HCT116 (cell line): ENCODE measurements at places on chromosomes 2 and 18. TPM values are rescaled to one million over a fixed set of nuclear protein-coding genes. Genes with fewer than 3 reads are reported as not detected.

DNA sequence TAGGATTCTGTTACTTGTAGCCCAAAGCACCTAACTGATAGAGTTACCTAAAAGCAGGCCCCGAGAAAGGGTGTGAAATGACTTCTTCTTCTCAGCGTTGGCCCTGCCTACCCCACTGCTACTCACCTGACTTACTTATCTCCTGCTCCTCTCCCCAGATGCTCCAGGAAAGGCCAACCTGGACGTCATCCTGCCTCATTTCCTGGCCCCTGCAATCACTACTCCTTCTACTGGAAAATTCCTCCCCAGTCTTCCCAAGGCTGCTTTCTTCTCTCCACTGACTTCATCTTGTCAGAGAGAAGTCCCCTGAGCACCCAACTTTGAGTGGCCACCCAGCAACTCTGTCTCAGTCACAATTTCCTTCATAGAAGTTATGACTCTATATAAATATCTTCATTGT lies 63.4 kb upstream of the KLF7 start:
- H3K27ac ChIP-seq = no peak overlapping the region
- H3K4me1 ChIP-seq = no peaks in the 10 kb centered on the region
- no peak overlapping the region for H3K4me3 ChIP-seq
- no peaks in the 10 kb centered on the region for H3K27me3 ChIP-seq
- DNase-seq = no peak
- no peaks in the 10 kb centered on the region for H3K36me3 ChIP-seq

Gene EPG5
- 12.9 TPM for total RNA-seq

DNA sequence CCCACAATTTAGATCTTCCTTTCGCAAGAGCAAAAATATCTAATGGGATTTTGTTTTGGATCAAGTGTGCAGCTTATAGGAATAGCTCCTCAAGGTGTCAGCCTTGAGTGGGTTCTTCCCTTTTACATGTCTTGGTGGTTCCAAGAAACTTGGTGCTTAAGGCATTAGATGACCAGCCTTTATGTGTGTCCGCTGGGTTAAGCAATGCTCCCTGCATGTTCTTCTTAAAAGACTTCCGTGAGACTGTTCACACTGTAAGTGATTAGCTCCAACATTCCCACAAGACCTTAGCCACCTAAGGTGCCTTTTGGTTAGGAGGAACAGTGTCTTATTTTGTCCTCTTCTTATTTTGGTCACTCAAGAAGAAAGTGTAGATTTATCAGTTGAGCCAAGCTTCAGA lies 44.3 kb upstream of the GPR39 start:
- H3K27ac ChIP-seq = no peak overlapping the region
- H3K36me3 ChIP-seq = no peaks in the 10 kb centered on the region
- no peak overlapping the region for H3K4me3 ChIP-seq
- H3K4me1 ChIP-seq = no peaks in the 10 kb centered on the region

- H3K27ac ChIP-seq = no peak overlapping the region
- H3K27me3 ChIP-seq = no peaks in the 10 kb centered on the region
- peaks cover 15% of the 10 kb centered on the region for H3K4me1 ChIP-seq
- no peaks in the 10 kb centered on the region for H3K36me3 ChIP-seq
- DNase-seq = no peak
- H3K4me3 ChIP-seq = no peak overlapping the region
These were observed 19.9 kb downstream of the HS1BP3 start for GRCh38 chr2:20630967-20631366.

DNA sequence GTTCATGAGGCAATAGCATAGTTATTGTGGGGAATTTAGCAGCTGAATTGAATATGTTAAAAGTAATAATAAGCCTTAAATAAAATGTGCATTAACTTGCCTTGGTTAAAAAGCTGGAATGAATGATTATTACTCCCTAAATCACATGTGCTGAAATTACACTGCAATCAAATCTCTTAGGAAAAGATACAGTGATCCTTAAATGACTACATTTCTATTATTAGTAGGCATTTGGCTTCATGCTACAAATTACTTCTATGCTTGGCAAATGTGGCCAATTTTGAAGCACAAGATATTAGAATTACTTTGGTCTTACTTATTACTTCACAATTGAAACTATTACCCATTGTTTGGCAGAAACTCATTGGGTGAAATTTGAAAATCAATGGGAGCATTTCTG lies 5.4 kb downstream of the RND3 start:
- H3K27ac ChIP-seq = no peak overlapping the region
- no peak overlapping the region for H3K4me3 ChIP-seq
- peaks cover 85% of the 10 kb centered on the region for H3K4me1 ChIP-seq
- no peaks in the 10 kb centered on the region for H3K27me3 ChIP-seq

DNA sequence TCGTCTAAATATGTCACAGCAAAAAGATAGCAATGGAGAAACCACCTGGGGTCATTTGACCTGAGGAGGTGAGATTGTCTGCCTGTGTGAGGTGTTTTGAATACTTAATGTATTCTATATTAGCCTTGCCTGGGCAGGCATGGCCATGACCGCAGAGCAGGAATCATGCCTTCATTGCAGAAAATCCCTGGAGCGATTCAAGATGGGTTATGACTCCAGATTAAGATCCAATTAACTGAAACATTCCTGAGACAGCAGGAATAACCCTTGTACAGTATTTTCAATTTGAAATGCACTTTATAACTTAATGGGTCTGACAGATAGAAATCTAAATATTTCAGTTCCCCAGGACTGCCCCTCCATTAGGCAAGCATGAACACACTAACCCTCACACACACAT lies 227.3 kb upstream of the RAB6C start:
- peaks cover 46% of the 10 kb centered on the region; the same call in 1 of the 2 replicates for H3K27me3 ChIP-seq
- DNase-seq = no peak
- no peak overlapping the region for H3K4me3 ChIP-seq

DNA sequence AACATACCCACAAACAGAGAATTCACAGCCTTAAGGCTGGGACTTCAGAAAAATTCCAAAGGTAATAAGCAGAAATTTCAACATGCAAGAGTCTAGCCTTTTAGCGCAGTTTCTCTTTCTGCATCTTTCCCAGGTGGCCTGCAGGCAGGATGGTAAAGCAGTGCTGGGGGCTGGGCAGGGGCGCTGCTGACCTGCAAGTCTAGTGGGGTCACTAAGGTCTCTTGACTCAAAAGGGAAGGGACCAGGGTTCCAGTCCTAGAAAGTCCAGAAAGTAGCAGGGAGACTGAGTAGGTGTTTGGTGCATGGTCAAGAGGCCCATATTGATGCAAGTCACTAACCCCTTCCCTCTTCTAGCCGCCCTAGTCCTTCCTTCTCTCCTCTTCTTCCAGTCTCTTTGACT lies 169.2 kb downstream of the TGIF1 start:
- H3K27me3 ChIP-seq = no peaks in the 10 kb centered on the region
- DNase-seq = no peak
- no peak overlapping the region for H3K4me3 ChIP-seq
- H3K4me1 ChIP-seq = peaks cover 81% of the 10 kb centered on the region
- H3K36me3 ChIP-seq = no peaks in the 10 kb centered on the region
- peak overlapping the region; percentile 100 for H3K27ac ChIP-seq

GRCh38 chr2:206316141-206316540 lies 41.7 kb downstream of the ZDBF2 start:
- H3K27me3 ChIP-seq = no peaks in the 10 kb centered on the region
- H3K4me1 ChIP-seq = no peaks in the 10 kb centered on the region
- no peaks in the 10 kb centered on the region for H3K36me3 ChIP-seq
- no peak overlapping the region for H3K4me3 ChIP-seq
- DNase-seq = no peak
- H3K27ac ChIP-seq = no peak overlapping the region

GRCh38 chr2:71120195-71120594 lies 9.8 kb downstream of the MCEE start:
- H3K36me3 ChIP-seq = no peaks in the 10 kb centered on the region
- no peak for DNase-seq
- H3K4me1 ChIP-seq = no peaks in the 10 kb centered on the region
- H3K4me3 ChIP-seq = no peak overlapping the region

DNA sequence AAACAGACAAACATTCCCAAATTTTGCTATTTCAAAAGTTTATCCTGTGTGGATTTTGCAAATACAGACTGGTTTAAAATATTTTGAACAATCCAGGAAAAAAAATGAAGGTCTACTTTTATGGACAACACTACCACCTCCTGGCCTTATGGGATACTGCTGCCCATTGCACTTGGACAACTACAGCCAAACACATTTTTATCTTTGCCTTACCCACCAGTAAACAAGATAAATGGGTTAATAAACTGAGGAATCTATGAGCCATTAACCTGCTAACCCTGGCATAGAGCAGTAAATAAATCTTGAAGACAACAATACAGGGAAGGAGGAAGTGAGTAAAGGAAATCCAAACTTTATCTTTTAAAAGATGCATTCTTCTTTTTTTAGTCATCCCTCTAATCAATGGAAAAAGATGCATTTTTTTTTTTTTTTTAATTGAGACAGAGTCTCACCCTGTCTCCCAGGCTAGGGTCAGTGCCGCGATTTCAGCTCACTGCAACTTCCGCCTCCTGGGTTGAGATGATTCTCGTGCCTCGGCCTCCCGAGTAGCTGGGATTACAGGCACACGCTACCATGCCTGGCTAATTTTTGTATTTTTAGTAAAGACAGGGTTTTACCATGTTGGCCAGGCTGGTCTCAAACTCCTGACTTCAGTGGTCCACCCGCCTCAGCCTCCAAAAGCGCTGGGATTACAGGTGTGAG lies 2.1 kb upstream of the SPIRE1 start:
- H3K36me3 ChIP-seq = no peaks in the 10 kb centered on the region

- no peaks in the 10 kb centered on the region for H3K36me3 ChIP-seq
- H3K27ac ChIP-seq = no peak overlapping the region
- H3K4me1 ChIP-seq = no peaks in the 10 kb centered on the region
- H3K4me3 ChIP-seq = no peak overlapping the region
- H3K27me3 ChIP-seq = no peaks in the 10 kb centered on the region
These were observed 142.1 kb downstream of the CDCA7 start for GRCh38 chr2:173496746-173497145.

Gene CXCR1
- total RNA-seq = not detected

DNA sequence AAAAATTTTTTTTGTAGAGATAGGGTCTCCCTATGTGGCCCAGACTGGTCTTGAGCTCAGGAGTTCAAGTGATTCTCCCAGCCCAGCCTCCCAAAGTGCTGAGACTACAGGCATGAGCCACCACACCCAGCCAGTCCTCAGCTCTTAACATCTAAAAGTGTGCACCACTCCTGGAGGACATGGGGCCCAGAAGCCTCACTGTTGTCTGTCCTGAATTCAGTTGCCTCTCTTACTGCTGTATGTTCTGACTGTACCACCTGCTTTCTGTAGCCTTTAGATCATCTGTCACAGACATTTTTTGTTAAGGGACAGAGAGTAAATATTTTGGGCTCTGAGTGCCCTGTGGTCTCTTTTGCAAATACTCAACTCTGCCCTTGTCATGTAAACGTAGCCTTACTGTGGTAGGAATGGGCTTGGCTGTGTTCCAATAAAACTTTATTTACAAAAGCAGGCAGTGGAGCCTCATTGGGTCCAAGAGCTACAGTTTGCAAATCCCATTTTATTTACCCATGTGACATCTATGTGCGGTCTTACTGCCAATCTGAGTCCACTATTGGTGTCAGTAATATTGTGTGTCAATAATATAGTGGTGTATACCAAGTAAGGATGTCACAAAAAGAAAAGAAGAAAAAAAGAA lies 38.1 kb downstream of the TMEM37 start:
- H3K27me3 ChIP-seq = no peaks in the 10 kb centered on the region
- H3K36me3 ChIP-seq = no peaks in the 10 kb centered on the region
- no peak overlapping the region for H3K27ac ChIP-seq
- H3K4me3 ChIP-seq = no peak overlapping the region

Gene ABCB11
- 0.12 TPM for total RNA-seq

GRCh38 chr2:46337208-46337994 lies 40.2 kb downstream of the EPAS1 start:
- H3K27ac ChIP-seq = no peak overlapping the region
- H3K27me3 ChIP-seq = no peaks in the 10 kb centered on the region
- H3K4me1 ChIP-seq = no peaks in the 10 kb centered on the region
- no peaks in the 10 kb centered on the region for H3K36me3 ChIP-seq

Gene ADD2
- 0.15 TPM for total RNA-seq

Gene PSMA8
- not detected for total RNA-seq

DNA sequence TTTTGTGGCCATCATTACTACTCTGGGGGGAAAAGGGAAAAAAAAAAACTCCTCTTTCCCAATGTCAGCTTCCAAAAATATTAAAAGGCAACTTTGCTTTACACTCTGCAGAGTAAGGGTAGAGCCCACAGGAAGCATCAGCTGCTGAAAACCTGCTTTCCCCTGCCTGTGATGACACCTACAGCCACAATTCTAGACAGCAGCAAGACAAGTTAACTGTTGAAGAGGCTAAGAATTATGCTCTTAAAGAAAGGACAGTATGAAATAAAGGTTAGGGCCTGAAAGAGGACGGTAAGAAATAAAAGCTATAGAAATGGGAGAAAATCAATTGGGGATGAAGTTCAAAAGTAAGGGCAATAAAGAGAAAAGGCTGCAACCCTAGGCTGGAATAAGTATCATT lies 3.0 kb downstream of the PDE11A start:
- H3K36me3 ChIP-seq = no peaks in the 10 kb centered on the region
- no peaks in the 10 kb centered on the region for H3K27me3 ChIP-seq
- no peak overlapping the region for H3K27ac ChIP-seq
- H3K4me3 ChIP-seq = no peak overlapping the region
- H3K4me1 ChIP-seq = peaks cover 14% of the 10 kb centered on the region

- no peak for DNase-seq
- no peak overlapping the region for H3K4me3 ChIP-seq
- H3K36me3 ChIP-seq = no peaks in the 10 kb centered on the region
- no peaks in the 10 kb centered on the region for H3K4me1 ChIP-seq
These were observed 37.5 kb downstream of the FASTKD2 start for GRCh38 chr2:206802654-206803514.

GRCh38 chr18:13306583-13306982 lies 88.0 kb downstream of the LDLRAD4 start:
- H3K27ac ChIP-seq = no peak overlapping the region
- H3K27me3 ChIP-seq = 0 out of 2 replicates have a peak, but pooled peaks cover 5% of the 10 kb centered on the region
- H3K4me1 ChIP-seq = no peaks in the 10 kb centered on the region
- no peak overlapping the region for H3K4me3 ChIP-seq
- DNase-seq = no peak

Gene RBM43
- total RNA-seq = 3.3 TPM

- H3K27me3 ChIP-seq = no peaks in the 10 kb centered on the region
- H3K36me3 ChIP-seq = no peaks in the 10 kb centered on the region
- H3K4me3 ChIP-seq = no peak overlapping the region
- peak; percentile 16 for DNase-seq
- H3K27ac ChIP-seq = no peak overlapping the region
These were observed 103.0 kb downstream of the KYNU start for GRCh38 chr2:142980246-142981068.

GRCh38 chr2:64203858-64204632 lies 59.8 kb upstream of the PELI1 start:
- H3K4me3 ChIP-seq = no peak overlapping the region
- H3K36me3 ChIP-seq = no peaks in the 10 kb centered on the region
- H3K27me3 ChIP-seq = no peaks in the 10 kb centered on the region
- no peak for DNase-seq
